ENCODE measurements at places on chromosomes 2 and 18.

- no peak for DNase-seq
- H3K4me3 ChIP-seq = no peak overlapping the region
- no peaks in the 10 kb centered on the region for H3K27me3 ChIP-seq
- H3K4me1 ChIP-seq = peaks cover 19% of the 10 kb centered on the region
- H3K27ac ChIP-seq = no peak overlapping the region
These were observed 213.3 kb upstream of the CXCR4 start for GRCh38 chr2:136331226-136331625.

DNA sequence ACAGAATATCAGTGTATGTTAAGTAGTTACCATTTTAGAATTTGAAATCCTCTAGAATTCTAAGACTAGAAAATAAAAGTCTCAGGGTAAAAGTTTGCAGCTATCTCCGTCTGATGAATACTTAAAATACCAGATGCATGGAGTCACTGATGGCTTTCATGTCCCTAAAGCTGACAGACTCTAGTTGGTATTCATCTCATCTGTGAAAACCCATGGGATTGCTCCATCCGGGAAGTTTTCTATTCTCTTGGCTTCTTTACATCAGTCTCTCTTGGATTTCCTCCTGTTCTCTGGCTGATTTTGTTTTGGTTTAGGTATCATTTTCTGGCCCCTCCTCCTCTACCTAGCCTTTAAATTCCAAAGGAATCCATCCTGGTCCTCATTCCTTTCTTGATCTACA is 465.6 kb upstream of the POU3F3 start:
- no peaks in the 10 kb centered on the region for H3K4me1 ChIP-seq
- no peaks in the 10 kb centered on the region for H3K36me3 ChIP-seq
- no peak for DNase-seq
- H3K27me3 ChIP-seq = no peaks in the 10 kb centered on the region

GRCh38 chr18:35088921-35089320 is 47.7 kb downstream of the MAPRE2 start:
- no peak for DNase-seq
- H3K27ac ChIP-seq = no peak overlapping the region
- H3K4me1 ChIP-seq = no peaks in the 10 kb centered on the region
- H3K27me3 ChIP-seq = no peaks in the 10 kb centered on the region
- H3K4me3 ChIP-seq = no peak overlapping the region

- DNase-seq = no peak
- H3K4me1 ChIP-seq = peaks cover 8% of the 10 kb centered on the region
- H3K4me3 ChIP-seq = no peak overlapping the region
- H3K27ac ChIP-seq = no peak overlapping the region
These were observed 94.8 kb downstream of the ZNF407 start for GRCh38 chr18:74692367-74693013.

- no peaks in the 10 kb centered on the region for H3K36me3 ChIP-seq
- DNase-seq = no peak
- no peaks in the 10 kb centered on the region for H3K27me3 ChIP-seq
- no peak overlapping the region for H3K4me3 ChIP-seq
- H3K4me1 ChIP-seq = no peaks in the 10 kb centered on the region
- H3K27ac ChIP-seq = no peak overlapping the region
These were observed 426.9 kb downstream of the STK39 start for GRCh38 chr2:167820488-167820887.

DNA sequence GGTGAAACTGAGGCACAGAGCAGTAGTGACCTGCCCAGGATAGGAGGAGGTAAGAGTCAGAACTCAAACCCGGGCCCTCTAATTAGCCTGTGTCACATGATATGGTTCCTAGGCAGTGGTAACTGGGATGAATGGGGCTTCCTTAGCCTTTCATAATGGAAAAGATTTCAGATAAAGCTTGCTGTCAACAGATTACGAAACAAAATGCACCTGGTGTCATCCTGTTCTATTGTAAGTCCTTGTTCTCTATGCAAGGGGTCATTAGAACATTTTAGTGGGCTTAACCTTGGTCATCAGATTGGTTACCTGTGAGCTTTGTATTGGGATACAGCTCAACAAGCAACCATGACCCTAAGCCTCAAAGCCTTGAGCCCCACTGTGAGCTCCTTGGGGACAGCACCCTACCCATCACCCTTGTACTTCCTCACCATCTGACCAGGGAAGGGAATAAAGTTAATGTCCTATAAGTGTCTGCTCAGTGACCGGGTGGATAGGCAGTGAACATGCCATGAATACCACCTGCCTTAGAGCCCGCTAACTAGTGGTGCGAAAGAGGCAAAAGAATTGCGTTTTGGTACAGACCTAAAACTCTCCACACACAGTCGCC is 70.3 kb upstream of the RMDN2 start:
- no peak for DNase-seq
- H3K27me3 ChIP-seq = no peaks in the 10 kb centered on the region

- peak; percentile 44 for DNase-seq
- peaks cover 6% of the 10 kb centered on the region for H3K4me1 ChIP-seq
- H3K36me3 ChIP-seq = no peaks in the 10 kb centered on the region
These were observed 17.0 kb upstream of the CIDEA start for GRCh38 chr18:12236934-12237832.

- peaks cover 10% of the 10 kb centered on the region for H3K4me1 ChIP-seq
- no peaks in the 10 kb centered on the region for H3K27me3 ChIP-seq
- no peaks in the 10 kb centered on the region for H3K36me3 ChIP-seq
- no peak for DNase-seq
These were observed 24.1 kb downstream of the MTX2 start for GRCh38 chr2:176293334-176293733.

GRCh38 chr2:240140920-240141319 is 462 bp upstream of the OTOS start:
- H3K4me1 ChIP-seq = peaks cover 19% of the 10 kb centered on the region
- no peak for DNase-seq
- H3K4me3 ChIP-seq = no peak overlapping the region
- no peaks in the 10 kb centered on the region for H3K27me3 ChIP-seq
- no peaks in the 10 kb centered on the region for H3K36me3 ChIP-seq

- peaks cover 4% of the 10 kb centered on the region for H3K27me3 ChIP-seq
- H3K4me3 ChIP-seq = no peak overlapping the region
- no peak overlapping the region for H3K27ac ChIP-seq
- H3K4me1 ChIP-seq = no peaks in the 10 kb centered on the region
These were observed 342.9 kb downstream of the MYCN start for GRCh38 chr2:16283071-16283850.

DNA sequence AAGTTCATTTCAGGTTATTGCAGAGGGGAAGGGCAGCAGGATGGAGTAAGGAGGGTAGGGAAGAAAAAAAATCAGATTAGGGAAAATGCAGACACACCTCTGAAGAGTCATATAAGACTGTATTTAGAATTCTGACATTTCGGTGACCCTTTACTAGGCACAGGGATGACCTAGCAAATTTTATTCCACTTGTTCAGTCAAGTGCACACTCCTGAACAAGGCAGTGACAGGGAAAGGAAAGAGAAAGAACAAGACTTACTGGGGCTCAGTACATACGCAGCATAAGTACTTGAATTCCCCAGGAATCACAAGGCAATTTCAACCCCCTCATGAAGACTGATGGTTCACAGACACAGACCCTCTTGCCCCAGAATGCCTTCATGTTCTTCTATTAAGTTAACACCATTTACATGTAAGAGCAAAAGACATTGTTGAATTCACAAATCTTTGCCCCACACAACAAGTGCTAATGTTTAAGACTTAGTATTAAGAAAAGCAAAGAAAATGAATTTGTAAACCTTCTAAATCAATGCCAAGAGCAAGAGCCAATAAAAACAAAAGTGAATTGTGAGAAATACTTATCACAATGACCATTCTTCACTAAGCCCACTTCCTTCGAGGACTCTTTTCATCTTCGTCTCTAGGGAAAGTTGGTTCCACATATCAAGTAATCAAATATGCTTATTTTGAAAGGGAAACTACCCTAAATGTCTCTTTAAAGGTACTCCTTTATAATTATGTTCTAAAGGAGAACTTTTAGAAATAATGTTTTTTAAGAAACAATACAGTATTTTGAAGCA is 47.0 kb downstream of the COBLL1 start:
- DNase-seq = no peak
- no peak overlapping the region for H3K27ac ChIP-seq
- H3K27me3 ChIP-seq = no peaks in the 10 kb centered on the region
- H3K36me3 ChIP-seq = no peaks in the 10 kb centered on the region
- H3K4me3 ChIP-seq = no peak overlapping the region

- no peaks in the 10 kb centered on the region for H3K36me3 ChIP-seq
- H3K27ac ChIP-seq = no peak overlapping the region
- no peak for DNase-seq
- H3K4me1 ChIP-seq = peaks cover 15% of the 10 kb centered on the region
These were observed 251.6 kb downstream of the TNS1 start for GRCh38 chr2:217751192-217751591.

- no peak overlapping the region for H3K4me3 ChIP-seq
- no peak for DNase-seq
- no peaks in the 10 kb centered on the region for H3K4me1 ChIP-seq
- no peak overlapping the region for H3K27ac ChIP-seq
- H3K36me3 ChIP-seq = no peaks in the 10 kb centered on the region
These were observed 360.4 kb upstream of the DSEL start for GRCh38 chr18:67876871-67877270.

DNA sequence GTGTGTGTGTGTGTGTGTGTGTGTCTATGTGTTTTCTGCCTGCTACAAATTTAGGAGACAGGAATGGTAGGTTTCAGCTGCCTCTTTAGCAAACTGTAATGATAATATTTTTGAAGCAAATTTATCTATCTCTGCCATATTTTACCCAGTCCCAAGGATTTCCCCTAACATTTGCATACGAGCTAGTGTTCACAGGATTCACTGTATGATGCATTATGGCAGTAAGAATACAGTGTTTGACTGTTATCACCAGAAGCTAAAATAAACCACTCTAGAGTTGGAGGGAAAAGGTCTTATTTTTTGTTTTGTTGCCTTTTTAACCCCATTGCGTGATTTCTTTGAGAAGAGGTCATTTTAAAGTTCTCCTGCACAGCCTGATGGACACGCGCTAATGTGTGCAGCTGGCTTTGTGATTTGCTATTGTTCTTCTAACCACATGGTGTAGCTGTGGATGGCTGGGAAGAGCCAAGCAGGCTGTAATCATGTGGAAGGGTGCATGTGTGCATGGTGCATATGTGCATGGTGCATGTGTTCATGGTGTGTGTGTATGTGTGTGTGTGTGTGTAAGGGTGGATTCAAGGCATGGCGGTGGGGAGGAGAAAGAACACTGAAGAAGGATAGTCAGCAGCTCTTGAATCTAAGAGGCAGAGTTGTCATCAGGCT is 62.4 kb downstream of the PLB1 start:
- no peaks in the 10 kb centered on the region for H3K36me3 ChIP-seq
- H3K27me3 ChIP-seq = peaks cover 3% of the 10 kb centered on the region
- no peak for DNase-seq

- H3K4me3 ChIP-seq = no peak overlapping the region
- no peak overlapping the region for H3K27ac ChIP-seq
- no peak for DNase-seq
- no peaks in the 10 kb centered on the region for H3K27me3 ChIP-seq
These were observed 16.3 kb upstream of the RMND5A start for GRCh38 chr2:86703704-86704361.

GRCh38 chr18:34542625-34543024 is 167.5 kb upstream of the DTNA start:
- no peaks in the 10 kb centered on the region for H3K27me3 ChIP-seq
- no peak for DNase-seq
- no peaks in the 10 kb centered on the region for H3K36me3 ChIP-seq
- H3K27ac ChIP-seq = no peak overlapping the region

GRCh38 chr18:2884706-2885285 is 38.0 kb downstream of the EMILIN2 start:
- peaks cover 54% of the 10 kb centered on the region for H3K4me1 ChIP-seq
- no peaks in the 10 kb centered on the region for H3K27me3 ChIP-seq
- H3K4me3 ChIP-seq = no peak overlapping the region
- H3K27ac ChIP-seq = no peak overlapping the region
- no peak for DNase-seq

- no peaks in the 10 kb centered on the region for H3K27me3 ChIP-seq
- DNase-seq = no peak
- no peak overlapping the region for H3K4me3 ChIP-seq
- H3K27ac ChIP-seq = no peak overlapping the region
- peaks cover 10% of the 10 kb centered on the region for H3K4me1 ChIP-seq
- peaks cover 28% of the 10 kb centered on the region for H3K36me3 ChIP-seq
These were observed 2.3 kb downstream of the DCAF17 start for GRCh38 chr2:171436307-171436706.

DNA sequence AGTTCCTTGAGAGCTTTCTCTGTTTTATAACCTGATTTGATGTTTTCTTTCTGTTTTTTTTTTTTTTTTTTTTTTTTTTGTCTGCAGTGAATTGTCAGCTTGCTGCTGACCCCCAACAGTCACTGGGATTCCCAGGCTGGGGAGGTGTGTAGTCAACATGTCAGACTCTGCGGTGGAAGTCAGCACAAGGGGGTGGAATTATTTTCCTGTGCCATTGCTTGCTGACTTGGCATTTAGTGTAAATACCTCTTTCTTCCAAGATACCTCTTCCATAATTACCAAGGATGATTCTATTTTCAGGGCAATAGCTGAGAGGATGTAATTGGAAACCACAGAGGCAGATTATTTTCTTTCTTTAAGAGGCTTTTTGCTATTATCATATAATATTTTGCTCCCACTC is 266.3 kb downstream of the CCDC85A start:
- H3K27me3 ChIP-seq = no peaks in the 10 kb centered on the region
- no peaks in the 10 kb centered on the region for H3K4me1 ChIP-seq
- no peak overlapping the region for H3K27ac ChIP-seq
- no peak for DNase-seq
- no peak overlapping the region for H3K4me3 ChIP-seq

- H3K4me3 ChIP-seq = no peak overlapping the region
- H3K4me1 ChIP-seq = no peaks in the 10 kb centered on the region
- no peaks in the 10 kb centered on the region for H3K27me3 ChIP-seq
- no peaks in the 10 kb centered on the region for H3K36me3 ChIP-seq
These were observed 343.6 kb upstream of the SYT4 start for GRCh38 chr18:43620936-43621335.

GRCh38 chr2:124018890-124019289 is 6.2 kb upstream of the CNTNAP5 start:
- DNase-seq = no peak
- H3K27me3 ChIP-seq = peaks cover under 1% of the 10 kb centered on the region
- no peak overlapping the region for H3K27ac ChIP-seq
- H3K4me1 ChIP-seq = no peaks in the 10 kb centered on the region
- H3K36me3 ChIP-seq = no peaks in the 10 kb centered on the region
- no peak overlapping the region for H3K4me3 ChIP-seq

DNA sequence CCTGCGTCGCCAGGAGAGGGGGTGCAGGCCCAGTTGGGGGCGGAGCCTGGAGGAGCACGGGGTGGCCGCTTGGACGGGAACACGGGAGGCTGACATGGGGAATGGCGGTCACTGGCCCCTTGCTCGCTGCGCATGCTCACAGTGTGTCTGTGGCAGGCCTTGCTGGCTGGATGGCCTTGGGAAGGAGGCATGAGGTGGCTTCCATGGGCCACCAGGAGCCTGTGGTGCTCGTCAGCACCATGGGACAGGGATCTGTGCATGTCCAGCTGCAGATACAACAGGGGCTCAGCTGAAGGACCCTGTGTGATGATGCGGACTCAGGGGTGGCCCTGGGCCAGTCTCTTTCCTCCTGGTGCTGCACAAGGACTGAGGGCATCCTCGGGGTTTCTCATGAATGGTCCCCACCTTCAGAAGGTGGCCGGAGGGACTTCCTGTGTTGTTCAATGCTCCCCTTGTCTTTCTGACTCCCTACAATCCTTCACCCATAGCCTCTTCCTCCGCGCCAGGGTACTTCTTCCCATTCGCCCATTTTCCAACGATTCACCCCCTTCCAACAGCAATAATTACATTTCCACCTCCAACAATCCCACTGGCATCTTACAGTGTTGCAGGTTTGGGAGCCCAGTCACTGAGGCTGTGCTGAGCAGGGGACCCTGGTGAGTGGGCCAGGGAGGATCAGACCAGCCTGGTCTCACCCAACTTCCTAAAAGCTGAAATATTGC is 3.4 kb upstream of the SP140L start:
- no peak overlapping the region for H3K4me3 ChIP-seq
- no peak for DNase-seq
- no peak overlapping the region for H3K27ac ChIP-seq
